SW480 (cell line): ENCODE measurements at places on chromosomes 6 and 20.

DNA sequence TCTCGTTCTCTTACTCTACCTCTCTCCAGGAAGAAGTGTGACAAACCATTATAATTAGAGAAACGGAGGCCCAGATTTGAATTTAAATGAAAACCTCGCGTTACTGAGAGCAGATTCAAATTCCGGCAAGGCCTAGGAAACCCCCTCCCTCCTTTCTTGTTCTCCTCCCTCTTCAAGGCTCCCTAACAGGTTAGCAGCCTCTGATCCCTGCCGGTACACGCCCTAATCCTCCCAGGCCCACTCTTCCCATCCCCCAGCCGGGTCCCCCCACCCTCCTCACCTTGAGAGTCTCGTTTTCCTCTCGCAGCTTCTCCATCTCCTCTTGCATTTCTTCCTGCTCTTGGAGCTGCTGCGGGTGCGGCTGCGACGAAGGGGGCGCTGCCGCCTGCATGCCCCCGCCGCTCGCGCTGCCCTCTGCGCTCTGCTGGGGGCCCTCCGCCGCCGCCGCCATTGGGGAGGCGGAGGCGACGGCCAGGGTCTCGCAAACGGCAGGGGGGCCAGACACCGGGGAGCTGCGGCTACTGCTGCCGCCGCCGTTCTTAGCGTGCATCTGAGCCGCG is 3.8 kb downstream of the MTCL3 start:
- DNase-seq: no peak

DNA sequence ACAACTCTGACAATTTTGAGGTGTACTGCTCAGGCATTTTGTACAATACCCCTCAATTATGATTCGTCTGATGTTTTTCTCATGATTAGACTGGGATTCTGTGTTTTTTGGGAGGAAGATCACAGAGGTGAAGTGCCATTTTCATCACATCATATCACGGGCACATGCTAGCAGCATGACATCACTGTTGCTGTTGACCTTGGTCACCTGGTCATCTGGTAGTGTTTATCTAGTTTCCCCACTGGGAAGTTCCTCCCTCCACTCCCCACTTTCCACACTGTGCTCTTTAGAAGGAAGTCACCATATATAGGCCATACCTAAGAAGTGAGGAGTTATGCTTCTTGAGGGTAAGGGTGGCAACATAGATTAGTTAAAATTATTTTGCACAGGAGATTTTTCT is 20.8 kb downstream of the GCM2 start:
- no peak for DNase-seq

- no peak for DNase-seq
Measured at GRCh38 chr6:160930547-160931377, 60.8 kb upstream of the MAP3K4 start.

DNA sequence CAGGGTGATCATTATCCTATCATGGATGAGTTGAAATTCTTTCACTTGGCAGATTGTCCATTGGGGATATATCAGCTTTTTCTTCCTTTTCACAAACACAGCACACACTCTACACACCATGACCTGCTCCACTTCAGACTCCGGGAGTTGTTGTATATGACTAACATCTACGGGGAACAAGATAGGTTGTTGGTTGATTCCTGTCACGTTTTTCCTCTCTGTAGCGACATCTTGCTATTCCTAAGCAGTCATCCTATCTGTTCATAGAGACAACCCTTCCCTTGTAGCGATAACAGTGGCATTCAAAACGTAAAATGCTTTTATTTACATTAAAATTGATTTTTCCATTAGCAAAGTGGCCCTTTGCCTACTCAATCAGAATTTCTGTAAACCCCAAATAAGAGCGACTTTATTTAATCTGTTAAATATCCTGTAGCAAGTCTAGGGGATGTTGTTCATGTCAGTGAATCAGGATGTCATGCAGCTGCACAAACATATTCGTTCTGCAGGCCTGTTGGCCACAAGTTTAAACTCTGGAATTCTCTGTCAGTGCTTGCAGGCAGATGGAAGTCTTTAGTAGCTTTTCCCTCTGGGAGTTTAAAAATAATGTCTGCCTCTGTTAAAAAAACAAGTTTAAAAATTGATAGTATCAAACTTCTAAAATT is 23.1 kb downstream of the PHACTR2 start:
- no peak for DNase-seq

DNA sequence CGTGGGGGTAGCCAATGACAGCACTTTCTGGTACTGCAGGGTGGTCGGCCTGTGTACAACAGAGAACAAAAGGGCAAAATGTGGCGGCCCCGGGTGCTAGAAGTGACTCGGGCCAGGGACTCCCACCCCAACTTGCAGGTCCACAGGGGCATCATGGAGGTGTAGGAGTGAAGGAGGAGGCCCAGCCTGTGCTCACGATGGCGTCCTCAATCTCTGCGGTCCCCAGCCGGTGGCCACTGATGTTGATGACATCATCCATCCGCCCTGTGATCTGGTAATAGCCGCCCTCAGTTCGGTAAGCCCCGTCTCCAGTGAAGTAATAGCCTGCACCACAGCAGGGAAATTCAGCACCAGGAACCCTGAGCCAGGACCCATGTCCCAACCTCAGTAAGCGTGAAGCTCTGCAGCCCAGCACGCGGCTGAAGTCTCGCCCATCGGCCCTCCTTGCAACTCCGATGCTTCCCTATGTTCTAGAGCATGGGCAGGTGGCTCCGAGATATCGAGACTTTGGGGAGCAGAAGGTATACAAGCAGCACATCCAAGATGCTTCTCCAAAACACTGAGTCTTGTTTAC is 20.2 kb upstream of the APMAP start:
- DNase-seq: no peak
